ENCODE measurements at places on chromosomes 6 and 20. TPM values are rescaled to one million over a fixed set of nuclear protein-coding genes. Genes with fewer than 3 reads are reported as not detected.

Gene WFDC6
- total RNA-seq: not detected

Gene RUNX2
- total RNA-seq: 0.24 TPM

- DNase-seq: no peak
These were observed 37.9 kb downstream of the SPATA2 start for GRCh38 chr20:49877386-49877921.

GRCh38 chr6:151010071-151010470 is 144.6 kb downstream of the MTHFD1L start:
- no peak for DNase-seq

DNA sequence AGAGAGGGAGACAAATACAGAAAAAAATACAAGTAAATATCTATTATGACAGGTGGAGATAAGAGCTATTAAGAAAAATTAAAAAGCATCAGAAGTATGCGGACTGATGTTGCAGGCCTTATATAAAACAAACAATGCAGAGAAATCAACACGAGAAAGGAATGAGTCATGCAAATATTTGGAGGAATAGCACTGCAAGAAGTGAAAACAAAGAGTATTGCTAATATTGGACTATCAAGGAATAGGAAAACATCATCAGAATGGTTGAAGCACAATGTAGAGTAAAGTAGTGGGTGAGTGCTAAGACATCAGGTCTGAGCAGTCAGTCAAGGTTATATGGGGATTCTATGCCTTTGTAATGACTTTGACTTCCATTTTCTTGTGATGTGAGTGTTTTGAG is 657.5 kb upstream of the GJE1 start:
- DNase-seq: no peak

Gene EGFL8
- total RNA-seq: 15.0 TPM

Gene CDH26
- 0.27 TPM for total RNA-seq

DNA sequence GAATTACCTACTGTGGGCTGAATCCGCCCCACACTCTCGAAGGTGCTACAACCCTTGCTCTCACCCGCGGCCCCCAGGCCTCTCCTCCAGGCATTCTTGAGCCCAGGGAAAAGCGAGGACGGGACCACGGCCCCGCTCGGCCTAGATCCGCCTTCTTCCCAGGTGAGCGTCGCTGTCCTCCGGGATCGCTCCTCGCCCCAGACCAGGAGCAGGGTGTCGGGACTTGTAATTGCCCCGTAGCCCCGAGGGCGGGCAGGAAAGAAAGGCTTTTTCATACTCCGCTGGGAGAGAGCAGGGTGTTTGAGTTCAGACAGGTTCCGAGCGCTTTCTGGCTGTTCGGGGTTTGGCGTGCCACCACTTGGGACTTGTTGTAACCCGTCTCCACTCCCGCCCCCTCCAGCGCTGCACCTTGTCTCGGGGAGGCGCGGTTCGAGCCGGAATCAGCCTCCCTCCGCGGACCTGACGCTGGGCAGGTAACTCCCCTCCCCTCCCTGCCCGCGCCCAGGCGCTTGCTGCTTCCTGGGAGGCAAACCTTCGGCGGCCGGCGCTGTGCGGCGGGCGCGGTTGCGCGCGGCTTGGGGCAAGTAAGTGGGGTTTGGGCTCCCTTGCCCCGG is at the start of gene FAM83B:
Gene FAM83B (plus strand): TSS at position 529 of the 614 bp plus-strand sequence. CDS start 23,476 bp downstream, outside the sequence.
- no peak for DNase-seq

GRCh38 chr6:25960734-25961133 is 1.9 kb upstream of the TRIM38 start:
- DNase-seq: no peak

Gene ZC2HC1B
- total RNA-seq: not detected

Gene TREML2
- total RNA-seq: not detected

- DNase-seq: peak; percentile 50
These were observed 28.0 kb upstream of the ZNF217 start for GRCh38 chr20:53621482-53622246.

- no peak for DNase-seq
These were observed 54.2 kb upstream of the FRMD1 start for GRCh38 chr6:168133168-168133561.

- DNase-seq: no peak
These were observed 253.7 kb downstream of the TMEM242 start for GRCh38 chr6:157069585-157069984.

Gene EYS
- 0.03 TPM for total RNA-seq

Gene DSP
- 2.0 TPM for total RNA-seq

- no peak for DNase-seq
These were observed 3.9 kb downstream of the RAB44 start for GRCh38 chr6:36701401-36701991.

DNA sequence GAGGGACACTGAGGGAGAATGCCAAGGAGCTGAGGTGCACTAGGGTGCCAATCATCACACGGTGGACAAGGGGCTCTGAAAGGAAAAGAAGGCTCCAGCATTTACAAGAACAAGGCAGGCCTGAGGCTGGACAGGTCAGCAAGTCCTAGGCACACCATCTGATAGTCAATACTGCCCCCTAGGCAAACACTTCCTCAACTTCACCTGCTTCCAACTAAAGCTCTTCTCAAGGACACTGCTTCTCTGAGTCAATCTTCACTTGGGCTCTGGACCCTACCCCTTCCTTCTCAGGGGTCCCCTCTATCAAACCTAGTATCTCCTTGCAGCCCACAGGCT is 37.7 kb upstream of the SLC4A11 start:
- DNase-seq: peak; percentile 67

Gene LY86
- not detected for total RNA-seq

Measured in SK-MEL-5 (cell line).